ENCODE measurements at places on chromosomes 12 and 14. TPM values are rescaled to one million over a fixed set of nuclear protein-coding genes. Genes with fewer than 3 reads are reported as not detected.

The SOAT2 gene
- total RNA-seq: not detected

The CACNA2D4 gene
- total RNA-seq: 6.5 TPM

The MYF5 gene
- not detected for total RNA-seq

The DEPDC4 gene
- 1.8 TPM for total RNA-seq

The MFAP5 gene
- 12.0 TPM for total RNA-seq

Data from left lung (tissue), 14 donors.